Femur (tissue), 1 donor: ENCODE measurements at places on chromosomes 16 and 17.

DNA sequence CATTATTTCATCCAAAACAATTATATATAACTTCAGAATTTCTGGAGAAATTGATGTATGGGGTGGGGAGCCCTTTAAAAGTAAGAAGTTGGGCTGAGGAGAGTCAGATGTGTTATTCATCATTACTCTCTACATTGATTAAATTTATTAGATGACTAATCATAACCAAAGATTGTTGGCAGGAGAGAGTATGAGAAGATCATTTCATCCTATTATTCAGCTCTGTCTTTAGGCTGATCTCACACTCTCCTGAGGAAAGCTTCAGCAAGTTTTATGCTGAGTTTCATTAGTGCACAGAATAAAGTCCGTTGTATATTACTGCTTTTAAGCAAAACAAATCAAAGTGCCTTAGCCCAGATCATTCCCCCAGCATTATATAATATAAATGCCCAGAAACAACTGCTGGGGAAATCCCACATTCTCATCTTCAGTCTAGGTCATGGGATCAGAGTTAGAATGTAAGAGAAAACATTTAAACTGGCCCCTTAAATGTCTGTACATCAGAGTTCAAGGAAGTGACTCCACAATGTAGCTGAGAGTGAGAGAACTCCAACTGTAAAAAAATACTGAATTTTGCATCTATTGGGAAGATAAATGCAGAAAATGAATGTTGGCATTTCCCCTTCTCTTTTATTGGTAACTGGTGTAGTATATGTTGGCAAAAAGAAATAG, 130.1 kb upstream of the HLF start:
- no peak for DNase-seq

- DNase-seq: peak; percentile 80
Measured at GRCh38 chr16:14284930-14285512, 213.9 kb downstream of the MRTFB start.

- DNase-seq: no peak
Measured at GRCh38 chr17:69679829-69680228, 265.3 kb downstream of the MAP2K6 start.

DNA sequence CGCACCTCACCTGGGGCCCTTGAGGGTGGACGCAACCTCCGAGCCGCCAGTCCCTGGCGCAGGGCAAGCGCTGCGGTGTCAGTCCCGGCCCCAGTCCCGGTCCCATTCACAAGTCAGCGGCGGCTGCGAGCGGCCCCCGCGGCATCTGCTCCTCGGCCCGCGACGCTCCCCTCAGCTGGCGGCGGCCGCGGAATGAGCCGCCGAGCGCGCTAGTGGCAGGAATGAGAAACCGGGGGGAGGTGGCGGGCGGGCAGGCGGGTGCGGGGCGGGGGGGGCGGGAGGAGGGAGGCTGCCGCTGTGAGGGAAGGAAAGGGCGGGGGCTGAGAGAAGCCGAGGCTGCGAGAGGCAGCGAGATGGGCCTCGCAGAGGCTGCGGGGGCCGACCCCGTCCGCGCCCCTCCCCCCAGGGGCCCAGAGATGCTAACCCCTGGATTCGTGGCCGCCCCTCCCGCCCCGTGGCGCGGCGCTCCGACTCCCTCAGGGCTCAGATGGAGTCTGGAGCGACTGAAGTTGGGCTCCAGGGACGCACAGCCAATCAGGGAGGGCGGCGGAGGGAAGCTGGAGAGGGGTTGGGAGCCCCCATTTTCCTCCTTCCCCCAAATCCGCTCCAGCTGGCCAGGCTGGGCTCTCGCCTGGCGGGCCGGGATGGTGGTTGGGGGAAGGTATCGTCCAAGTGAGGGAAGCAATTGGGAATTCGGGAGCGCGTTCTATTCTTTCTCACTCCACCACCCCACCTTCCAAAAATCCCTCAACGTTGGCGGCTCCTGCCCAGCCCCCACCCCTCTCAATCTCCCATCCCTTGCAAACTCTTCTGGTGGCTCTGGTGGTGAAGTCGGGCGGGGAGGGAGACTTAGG, at the start of gene CDH11:
CDH11 (minus strand) TSS at position 194 of the 854 bp plus-strand sequence. CDS start 117,194 bp downstream, outside the sequence.
- DNase-seq: peak; percentile 92

DNA sequence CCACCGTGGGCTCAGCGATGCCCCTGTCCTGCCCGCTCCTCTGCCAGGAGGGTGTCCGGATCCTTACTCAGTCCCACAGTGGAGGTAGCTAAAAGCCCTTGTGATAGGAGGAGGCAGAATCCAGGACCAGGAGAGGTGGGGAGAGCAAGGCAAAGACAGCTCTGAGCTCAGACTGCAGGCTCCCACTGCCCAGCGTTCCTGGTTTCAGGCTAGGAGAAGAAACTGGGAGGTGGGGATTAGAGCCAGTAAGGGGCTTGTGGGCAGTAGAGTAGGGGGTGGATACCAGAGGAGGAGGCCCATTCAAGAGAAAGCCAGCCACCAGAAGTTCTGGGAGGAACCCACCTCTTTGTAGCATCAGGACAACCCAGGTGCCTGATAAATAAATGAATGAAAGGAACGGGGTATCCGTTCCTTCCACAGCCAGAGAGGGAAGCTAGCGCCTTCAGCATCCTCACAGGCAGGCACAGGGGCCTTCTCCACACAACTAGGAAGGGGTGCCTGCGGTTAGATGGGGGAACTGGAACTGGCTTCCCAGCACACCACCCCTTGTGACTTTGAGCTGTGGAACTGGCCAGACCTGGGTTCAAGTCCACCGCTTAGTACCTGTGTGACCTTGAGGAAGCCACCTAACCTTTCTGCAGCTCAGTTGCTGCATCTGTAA, 2.3 kb downstream of the IL21R start:
- DNase-seq: no peak

DNA sequence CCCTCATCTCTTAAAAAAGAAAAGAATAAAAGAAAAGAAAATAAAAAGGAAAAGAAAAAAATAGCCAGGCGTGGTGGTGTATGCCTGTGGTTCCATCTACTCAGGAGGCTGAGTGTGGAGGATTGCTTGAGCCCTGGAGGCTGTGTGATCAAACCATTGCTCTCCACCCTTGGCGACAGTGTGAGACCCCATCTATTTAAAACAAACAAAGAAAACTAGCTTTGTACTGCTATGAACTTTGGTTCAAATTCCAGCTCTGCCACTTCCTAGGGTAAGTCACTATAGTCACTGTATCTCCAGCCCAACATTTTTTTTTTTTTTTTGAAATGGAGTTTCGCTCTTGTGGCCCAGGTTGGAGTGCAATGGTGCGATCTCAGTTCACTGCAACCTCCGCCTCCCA, 4.2 kb downstream of the CTF1 start:
- no peak for DNase-seq

GRCh38 chr17:49557312-49558024, 18.2 kb upstream of the NXPH3 start:
- peak; percentile 30 for DNase-seq

GRCh38 chr17:27327397-27327796, 33.5 kb downstream of the WSB1 start:
- DNase-seq: no peak

GRCh38 chr16:649631-650030, 466 bp downstream of the WDR90 start:
- no peak for DNase-seq

- no peak for DNase-seq
Measured at GRCh38 chr17:38600906-38601305, 4.8 kb downstream of the SRCIN1 start.

GRCh38 chr16:1331712-1332617, 1.5 kb upstream of the BAIAP3 start:
- peak; percentile 63 for DNase-seq

- DNase-seq: no peak
Measured at GRCh38 chr17:47882247-47882646, 13.8 kb upstream of the SP2 start.

- DNase-seq: no peak
Measured at GRCh38 chr16:85986931-85987749, 88.2 kb downstream of the IRF8 start.

GRCh38 chr16:53022374-53022773, 30.3 kb downstream of the CHD9NB start:
- peak; percentile 67 for DNase-seq

GRCh38 chr16:62068747-62069146, 32.5 kb upstream of the CDH8 start:
- DNase-seq: no peak

DNA sequence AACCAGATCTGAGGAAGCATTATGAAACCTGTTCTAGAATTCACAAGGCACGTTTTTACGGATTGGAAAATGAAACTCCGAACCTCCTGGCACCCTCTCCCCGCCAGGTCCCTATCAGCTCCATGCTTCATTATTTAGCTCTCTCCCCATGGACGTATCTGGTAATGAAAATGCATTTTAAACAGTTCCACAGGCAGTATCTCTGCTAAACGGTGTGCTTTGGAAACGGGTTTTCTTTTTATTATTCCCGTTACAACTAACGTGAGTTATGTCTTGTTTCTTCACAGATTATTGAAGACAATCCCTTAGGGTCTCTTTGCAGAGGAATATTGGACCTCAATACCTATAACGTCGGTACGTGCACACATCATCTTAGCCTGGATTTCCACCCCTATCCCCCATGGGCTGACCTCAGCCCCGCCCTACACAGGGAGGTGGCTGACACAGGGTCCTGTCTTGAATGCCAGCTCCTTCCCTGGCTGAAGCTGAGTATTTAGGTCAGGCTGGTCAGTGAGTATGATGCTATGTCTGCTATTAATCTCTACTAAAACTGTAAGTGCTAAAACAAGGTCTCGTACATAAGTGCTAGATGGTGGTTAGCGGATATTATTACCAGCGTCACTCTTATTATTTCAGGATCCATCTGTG, 82.9 kb downstream of the SDR42E1 start:
- no peak for DNase-seq

- no peak for DNase-seq
Measured at GRCh38 chr16:11310997-11311561, 29.9 kb upstream of the PRM1 start.

DNA sequence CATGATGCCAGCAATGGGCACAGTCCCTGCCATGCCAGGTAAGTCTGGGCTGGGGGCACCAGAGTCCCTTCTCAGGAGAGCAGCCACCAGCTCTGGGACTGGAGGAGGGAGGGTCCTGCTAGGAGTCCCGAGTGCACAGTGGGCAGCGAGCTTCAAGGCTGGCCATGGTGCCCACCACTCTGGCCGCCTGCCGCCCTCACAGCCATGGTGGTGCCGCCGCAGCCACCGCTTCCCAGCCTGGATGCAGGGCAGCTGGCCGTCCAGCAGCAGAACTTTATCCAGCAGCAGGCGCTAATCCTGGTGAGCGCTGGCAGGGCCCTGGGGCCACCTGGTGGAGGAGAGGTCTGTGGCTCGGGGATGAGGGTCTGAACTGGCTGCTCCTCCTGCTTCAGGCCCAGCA, 17.9 kb upstream of the SMIM5 start:
- no peak for DNase-seq

GRCh38 chr17:82647593-82648164, 565 bp downstream of the WDR45B start:
- peak; percentile 64 for DNase-seq

GRCh38 chr17:65235284-65235683, 98.1 kb downstream of the RGS9 start:
- DNase-seq: no peak

DNA sequence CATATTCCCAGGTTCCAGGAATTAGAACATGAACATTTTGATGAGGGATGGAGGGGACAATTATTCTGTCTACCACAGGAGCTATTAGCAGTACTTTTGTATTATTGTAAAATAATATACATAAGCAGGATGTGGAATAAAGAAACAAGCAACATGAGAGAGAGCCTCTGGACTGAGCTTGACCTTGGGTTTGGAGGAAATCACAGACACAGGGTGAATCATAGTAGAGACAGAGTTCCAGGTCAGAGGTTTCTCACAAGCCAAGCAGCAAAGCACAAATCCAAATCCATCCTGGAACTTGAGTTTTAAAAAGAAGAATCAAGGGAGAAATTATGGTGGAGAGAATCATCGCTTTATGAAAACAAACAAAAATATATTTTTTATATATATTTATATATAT, 5.1 kb downstream of the KRT31 start:
- DNase-seq: no peak

DNA sequence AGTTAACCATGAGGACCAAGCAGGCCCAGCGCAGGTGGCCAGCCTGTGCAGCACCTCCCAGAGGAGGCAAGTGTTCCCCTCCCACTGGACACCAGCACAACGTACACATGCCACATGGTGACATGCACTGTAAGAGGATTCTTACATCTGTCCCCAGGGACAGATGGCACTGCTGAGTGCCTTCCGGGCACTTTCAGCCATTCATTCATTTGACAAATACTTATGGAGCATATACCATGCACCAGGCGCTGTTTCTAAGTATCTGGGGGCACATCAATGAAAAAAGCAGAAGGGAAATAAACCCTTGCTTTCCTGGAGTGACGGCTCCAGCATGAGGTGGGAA, 79.6 kb downstream of the GAS7 start:
- DNase-seq: no peak

GRCh38 chr17:77281904-77282367, 141.2 kb downstream of the SEC14L1 start:
- no peak for DNase-seq

- no peak for DNase-seq
Measured at GRCh38 chr17:4538236-4539002, 16.8 kb downstream of the MYBBP1A start.

DNA sequence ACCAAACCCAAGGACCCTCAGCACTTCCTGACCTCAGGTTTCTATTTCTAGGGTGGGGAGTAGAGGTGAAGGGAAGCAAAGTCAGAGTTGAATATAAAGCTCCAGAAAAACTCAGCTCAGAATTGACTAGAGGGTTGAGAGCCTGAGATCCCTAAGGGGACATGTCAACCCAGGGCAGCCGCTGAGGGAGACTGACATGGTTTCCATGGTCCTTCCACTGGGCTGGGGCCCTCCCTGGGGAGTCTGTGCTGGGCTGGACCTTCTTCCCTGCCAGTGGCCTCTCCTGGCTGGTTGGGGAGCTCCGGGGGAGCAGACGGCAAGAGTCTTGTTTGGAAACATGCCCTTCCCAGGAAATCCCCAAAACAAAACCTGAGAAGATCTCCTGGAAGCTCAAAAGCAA, 121.3 kb downstream of the METRNL start:
- DNase-seq: no peak

DNA sequence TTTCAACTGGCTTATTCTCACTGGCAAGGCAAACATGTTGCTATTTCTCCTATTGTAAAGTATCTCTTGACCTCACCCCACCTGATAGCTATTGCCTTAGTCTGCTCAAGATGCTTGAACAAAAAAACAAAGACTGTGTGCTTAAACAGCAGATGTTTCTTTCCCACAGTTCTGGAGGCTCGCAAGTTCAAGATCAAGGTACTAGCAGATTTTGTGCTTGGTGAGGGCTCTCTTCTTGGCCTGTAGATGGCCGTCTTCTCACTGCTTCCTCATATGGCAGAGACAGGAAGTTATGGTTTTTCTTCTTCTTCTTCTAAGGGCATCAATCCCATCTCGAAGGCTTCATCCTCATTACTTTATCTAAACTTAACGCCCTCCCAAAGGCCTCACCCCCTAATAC, 109.7 kb upstream of the CLEC3A start:
- no peak for DNase-seq

- no peak for DNase-seq
Measured at GRCh38 chr16:11805556-11805955, 8.5 kb upstream of the ZC3H7A start.
